SK-N-MC (cell line): ENCODE measurements at places on chromosomes 16 and 17.

DNA sequence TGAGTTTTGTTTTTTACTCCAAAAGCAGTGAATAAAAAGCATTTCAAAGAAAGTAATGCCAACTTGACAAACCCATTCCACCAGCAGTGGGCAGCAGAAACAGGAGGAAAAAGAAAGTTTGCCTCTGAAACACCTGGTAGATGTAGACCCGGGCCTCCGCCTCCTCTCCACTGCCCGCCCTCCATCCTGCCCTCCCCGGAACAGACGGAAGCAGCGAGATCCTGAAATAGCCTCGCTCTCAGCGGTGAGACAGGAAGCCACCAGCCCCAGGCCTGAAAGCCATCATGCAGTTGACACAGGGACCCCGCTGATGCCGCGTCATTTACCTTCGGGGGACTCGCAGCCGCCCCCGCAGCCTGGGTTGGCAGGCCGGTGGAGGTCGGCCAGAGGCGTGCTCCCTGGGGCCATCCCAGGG lies 67.8 kb downstream of the C16orf78 start:
- no peak for DNase-seq

- DNase-seq: no peak
Observed at GRCh38 chr17:47288531-47289116, 35.0 kb downstream of the ITGB3 start.

DNA sequence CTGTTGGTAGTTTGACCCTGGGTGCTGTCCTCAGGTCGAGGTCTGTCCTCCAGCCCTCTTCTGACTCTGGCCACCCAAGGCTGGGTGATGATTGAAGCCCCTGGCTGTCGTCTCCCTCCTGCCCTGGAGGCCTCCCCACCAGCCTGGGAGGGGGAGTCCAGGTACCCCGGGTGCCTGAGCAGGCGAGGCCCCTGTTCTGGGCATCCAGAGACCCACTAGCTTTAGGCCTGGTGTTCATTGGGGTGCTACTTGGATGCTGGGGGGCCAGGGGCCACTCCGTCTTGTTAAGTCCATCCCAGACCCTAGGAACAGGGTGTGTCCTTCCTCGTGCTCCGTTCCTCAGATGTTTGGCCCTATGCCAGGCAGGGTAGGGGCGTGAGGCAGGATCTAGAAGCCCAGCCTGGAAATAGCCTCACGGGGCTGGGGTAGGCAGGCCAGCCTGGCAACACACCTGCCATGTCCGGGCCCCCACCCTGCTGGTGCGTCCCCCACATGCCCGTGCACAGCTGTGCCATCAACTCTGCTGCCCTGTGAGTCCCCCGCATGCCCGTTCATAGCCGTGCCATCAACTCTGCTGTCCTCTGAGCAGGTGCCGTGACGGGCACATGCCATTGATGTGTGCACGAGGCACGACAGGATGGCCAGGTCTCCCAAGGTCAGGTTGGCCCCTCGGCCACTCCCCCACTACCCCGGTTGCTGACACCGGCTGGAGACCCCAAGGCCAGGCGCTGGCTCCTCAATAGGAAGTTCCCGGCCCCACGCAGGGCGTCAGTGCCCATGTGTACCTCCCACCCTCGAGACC lies 36.9 kb downstream of the GINS2 start:
- no peak for DNase-seq

DNA sequence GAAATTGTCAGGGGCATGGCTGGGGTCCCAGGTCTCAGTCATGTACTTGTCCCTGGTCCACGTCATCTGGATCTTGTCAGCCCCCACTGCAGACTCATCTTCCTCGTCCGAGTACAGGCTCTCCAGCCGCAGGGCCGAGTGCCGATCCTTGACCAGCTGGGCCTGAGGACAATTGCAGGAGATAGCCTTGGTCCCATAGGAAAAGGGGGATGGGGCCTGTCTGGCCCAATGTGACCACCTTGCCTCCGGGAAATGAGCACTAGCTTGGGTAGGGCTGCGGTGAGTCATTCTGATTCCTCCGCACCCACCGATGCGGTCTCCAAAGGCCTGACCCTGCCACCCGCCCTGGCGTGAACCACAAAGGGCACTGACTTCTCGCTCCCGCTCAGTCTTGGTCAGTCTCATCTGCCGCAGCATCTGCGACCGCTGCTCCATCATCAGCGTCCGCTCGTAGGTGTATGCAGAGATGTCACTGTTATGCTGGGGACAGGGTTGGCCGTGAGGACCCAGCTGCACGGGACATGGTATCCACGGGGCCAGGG lies 1.5 kb upstream of the LCAT start:
- DNase-seq: no peak

- no peak for DNase-seq
Observed at GRCh38 chr17:67139289-67139688, 94.9 kb downstream of the CACNG1 start.

DNA sequence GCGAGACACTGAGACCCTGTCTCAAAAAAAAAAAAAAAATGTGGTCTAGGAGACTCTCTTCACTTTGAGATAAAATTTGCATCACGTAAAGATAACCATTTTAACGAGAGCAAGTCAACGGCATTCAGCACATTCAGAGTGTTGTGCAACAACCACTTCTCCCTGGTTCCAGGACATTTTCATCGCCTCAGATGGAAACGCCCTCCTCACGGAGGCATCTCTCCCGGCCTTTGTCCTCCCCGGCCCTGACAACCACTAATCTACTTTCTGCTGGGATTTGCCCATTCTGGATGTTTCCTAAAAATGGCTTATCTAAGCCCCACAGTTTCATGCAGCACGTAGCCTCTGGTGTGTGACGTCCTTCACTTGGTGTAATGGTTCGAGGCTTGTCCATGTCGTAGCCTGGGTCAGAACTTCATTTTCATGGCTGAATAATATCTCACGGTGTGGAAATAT lies 6.4 kb upstream of the NPRL3 start:
- DNase-seq: no peak

DNA sequence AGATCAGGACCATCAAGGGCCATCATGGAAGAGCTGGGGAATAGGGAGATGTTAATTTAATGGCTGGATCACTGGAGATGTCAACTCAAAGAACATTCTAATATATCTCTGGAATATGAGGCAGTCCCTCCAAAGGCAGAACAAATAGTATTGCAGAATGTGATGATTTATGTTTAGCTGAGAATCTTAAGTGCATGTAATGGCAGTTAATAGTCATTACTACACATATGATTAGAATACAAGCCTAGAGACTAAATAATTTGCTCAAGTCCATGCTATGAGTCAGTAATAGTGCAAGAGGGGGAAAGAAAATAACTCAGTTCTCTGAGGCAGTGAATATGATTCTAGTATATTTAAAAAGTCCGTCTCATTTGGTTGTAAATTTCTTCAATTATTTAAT lies 32.3 kb downstream of the SNTB2 start:
- DNase-seq: no peak

DNA sequence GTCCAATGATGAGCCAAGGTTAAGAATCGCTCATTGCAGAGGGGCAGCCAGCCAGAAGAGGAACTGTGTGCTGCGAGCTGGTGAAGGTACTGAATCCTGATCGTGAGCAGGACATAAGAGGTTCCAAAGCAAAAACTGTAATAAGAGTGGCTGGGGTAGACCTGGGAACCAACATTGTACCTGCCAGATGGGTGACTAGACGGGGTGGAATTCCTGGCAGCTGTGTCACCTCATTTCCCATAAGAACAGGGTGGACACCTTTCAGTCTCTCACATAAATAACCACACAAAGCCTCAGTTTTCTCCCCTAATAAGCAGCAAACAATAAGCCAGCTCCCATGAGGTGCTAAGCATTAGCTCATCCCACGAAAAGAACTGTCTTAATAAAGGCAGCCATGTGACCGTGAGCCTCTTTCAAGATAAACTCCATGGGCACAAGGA lies 290.3 kb downstream of the SOX9 start:
- no peak for DNase-seq

DNA sequence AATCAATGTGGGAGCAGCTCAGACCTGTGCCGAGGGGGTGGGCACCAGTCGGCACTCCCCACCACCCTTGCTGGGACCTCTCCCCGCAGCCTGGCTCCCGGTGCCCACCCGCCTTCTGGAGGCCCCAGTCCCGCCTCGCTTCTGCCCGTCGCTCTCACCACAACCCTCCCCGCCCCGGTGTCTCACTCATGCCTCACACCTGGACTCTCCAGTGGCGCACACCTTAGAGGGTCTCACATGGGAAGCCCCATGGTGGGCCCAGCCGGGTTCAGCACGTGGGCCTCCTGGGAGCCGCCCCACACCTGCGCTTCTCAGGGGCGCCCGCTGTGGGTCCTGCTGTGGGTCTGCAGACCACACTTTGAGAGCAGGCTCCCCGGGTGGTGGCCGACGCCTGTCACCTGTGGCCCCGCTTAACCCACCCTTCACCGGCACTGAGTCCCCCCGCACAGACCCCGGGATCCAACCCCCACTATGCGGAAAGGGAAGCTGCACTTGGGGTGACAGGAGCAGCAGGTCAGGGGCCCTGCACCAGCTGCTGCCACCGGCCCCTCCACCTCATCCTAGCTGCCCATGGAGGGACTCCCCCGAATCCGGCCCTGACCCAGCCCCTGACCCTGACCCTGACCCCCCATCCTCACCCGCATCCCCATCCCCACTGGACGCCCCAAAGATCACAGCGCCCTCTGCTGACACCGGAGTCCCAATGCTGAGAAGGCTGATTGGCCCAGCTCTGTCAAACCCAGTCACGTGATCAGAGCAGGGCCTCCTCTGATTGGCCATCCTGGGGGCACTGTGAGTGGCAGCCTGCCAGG lies 27.4 kb upstream of the SLC38A10 start:
- DNase-seq: no peak

GRCh38 chr16:396605-397004 lies 394 bp upstream of the NME4 start:
- DNase-seq: no peak

DNA sequence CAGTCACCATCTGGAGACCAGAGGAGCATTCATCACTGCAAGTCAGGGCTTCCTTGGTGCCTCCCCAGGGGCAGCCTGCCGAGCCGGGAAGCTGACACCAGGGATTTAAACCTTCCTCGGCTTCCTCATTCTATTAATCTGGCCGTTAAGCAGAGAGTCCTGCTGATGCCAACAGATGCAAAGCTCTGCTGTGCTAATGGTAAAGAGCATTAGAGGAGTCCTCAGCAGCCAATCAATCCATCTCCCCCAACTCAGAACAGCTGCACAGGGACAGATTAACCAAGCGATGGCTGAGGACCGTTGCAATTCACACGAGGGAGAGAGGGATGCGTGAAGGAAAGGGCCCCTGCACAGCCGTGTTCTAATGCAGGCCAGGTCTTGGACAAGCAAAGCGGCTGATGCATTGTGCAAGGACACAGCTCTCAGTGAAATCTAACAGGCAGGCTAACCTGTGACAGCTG lies 116.6 kb downstream of the XYLT1 start:
- DNase-seq: no peak

DNA sequence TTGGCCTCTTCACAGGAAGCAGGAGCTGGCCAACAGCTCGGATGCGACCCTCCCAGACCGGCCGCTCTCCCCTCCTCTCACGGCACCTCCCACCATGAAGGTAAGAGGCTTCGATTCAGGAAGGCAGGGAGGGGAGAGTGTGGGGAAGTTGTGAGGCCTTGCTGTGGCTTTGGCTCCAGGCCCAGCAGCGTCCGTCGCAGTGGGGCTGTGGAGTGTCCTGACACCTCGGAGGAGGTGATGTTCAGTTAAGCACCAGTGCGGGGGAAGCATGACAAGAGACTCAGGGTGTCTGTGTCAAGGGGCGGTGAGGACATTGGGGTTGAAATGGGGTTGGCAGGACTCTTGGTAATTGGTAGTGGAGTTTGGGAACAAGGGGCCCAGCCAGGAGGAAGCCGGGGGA lies 109.0 kb downstream of the RAP1GAP2 start:
- no peak for DNase-seq

DNA sequence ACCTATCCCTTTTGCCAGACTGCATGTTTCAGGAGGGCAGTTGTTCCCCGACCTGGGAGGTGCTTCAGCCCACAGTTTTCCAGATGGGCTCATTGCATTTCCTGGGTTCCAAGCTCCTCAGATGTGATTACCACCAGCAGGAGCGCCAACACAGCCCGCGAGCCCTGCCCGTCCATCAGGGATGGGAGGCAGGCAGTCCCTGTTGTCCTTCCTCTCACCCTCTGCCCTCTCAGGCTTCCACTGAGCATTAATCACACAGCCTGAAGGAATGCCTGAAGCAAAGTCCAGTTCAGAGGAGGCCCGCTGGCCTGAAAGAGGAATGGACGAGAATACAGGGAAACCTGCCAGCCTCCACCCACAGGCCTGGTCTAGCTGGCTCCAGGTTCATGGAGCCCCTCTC lies 256.3 kb upstream of the SDK2 start:
- no peak for DNase-seq

GRCh38 chr16:58086381-58087208 lies 42.6 kb downstream of the CFAP20 start:
- no peak for DNase-seq

DNA sequence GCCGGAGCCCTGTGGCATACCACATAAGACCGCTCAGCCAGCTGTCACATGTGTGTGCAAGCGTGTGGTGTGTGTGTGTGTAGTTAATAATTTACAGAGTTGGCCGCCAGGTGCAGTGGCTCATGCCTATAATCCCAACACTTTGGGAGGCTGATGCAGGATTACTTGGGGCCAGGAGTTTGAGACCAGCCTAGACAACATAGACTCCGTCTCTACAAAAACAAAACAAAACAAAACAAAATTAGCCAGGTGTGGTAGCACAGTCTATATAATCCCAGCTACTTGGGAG lies 20.4 kb downstream of the SOCS1 start:
- no peak for DNase-seq

GRCh38 chr17:36496018-36496789 lies 9.7 kb downstream of the ZNHIT3 start:
- DNase-seq: no peak

DNA sequence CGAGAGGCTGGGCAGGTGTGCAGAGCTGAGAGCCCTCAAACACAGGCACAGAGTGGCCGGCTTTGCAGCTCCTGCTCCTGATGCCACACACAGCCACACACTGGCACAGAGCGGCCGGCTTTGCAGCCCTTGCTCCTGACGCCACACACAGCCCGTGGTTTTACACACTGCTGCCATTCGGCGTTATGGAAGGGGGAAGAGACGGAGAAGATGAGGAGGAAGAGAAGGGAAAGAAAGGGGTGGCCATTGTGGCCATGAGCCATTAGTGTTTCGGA lies 26.8 kb downstream of the WSCD1 start:
- no peak for DNase-seq

- DNase-seq: no peak
Observed at GRCh38 chr17:61414936-61415251, 15.3 kb downstream of the TBX2 start.

DNA sequence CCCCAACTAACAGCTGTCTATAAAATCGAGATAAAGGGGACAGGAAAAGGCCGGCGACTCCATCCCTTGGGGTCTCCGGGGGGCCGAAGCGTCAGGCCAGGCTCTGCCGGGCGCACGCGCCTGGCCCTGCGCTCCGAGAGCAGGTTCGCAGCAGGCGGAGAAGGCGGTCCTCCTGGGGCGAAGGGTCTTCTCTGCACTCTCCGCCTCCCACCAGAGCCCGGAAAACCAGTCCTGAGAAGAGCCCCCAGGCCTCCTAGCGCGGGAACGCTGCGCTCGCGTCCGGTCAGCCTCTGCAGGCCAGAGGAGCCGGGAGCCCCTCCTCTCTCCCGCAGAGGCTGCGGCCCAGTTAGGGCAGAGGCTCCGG lies 5.1 kb downstream of the FOXF1 start:
- DNase-seq: no peak
